ENCODE measurements at places on chromosomes 2 and 18.

DNA sequence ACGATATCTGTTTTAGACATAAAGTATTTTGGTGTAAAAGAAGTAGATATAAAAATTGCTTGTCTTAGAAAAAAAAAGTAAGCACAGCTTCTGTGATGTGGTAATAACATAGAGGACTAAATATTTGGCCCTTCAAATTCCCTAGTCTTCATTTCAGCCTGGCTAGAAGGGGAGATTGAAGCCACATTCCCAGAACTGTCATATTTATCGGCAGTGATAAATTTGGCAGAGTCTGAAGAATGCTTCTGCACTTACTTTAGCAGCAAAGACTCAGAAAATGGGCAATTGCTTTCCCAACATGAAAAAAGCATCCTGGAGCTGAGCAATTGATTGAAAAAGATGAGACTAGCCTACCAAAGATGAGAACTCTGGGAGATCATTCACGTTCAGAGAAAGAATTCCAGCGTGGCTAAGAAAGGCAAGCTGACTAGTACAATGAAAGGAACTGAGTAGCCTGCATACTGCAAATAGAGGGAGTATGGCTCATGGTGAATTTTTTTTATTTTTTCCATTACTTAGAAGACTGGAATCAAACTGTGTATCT, 278.7 kb upstream of the KLHL29 start:
- no peak for DNase-seq

GRCh38 chr2:140027320-140027719, 1247.1 kb upstream of the NXPH2 start:
- DNase-seq: no peak

DNA sequence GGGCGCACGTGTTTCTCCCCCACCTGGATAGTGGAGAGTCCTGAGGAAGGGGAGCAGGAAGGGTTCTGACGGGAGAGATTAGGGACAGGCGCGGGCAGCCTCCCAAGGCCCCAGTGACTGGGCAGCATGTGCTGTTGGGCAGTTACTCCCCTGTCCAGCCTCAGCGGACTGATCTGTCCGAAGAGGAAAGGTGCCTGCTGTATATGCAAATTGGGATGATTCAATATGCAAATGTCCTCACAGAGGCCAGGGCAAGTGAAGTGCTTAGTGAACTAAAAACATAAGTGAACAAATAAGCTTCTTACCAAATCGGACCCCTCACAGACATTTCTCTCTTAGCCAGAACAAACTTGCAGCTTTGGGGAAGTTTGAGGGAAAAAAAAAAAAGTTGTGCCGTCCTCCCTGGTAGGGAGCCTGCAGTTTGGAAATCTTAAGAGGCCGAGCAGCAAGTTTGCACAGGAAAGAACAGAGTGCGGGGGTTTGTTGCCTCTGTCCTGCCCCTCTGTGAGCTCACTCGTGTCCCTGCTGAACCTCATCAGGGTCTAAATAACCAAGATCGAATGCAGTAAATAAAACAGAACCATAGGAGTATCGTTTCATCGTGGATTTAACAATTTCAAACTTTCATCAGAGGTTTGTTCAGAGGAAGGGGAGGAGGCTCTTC, 141.4 kb downstream of the KCTD1 start:
- DNase-seq: no peak

DNA sequence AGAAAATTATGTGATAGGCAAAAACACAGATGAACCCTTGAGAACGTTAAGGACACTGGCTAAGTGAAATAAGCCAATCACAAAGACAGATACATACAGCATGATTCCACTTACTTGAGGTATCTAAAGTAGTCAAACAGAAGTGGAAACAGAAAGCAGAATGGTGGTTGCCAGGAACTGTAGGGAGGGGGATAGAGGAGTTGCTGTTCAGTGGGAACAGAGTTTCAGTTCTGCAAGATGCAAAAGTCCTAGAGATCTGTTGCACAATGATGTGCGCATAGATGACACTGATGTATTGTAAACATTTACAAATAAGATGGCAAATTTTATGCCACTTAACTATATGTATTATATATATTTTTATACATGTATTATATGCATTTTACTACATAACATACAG, 59.7 kb downstream of the POLE4 start:
- no peak for DNase-seq

- no peak for DNase-seq
Observed at GRCh38 chr2:84838434-84839145, 42.3 kb downstream of the TRABD2A start.

DNA sequence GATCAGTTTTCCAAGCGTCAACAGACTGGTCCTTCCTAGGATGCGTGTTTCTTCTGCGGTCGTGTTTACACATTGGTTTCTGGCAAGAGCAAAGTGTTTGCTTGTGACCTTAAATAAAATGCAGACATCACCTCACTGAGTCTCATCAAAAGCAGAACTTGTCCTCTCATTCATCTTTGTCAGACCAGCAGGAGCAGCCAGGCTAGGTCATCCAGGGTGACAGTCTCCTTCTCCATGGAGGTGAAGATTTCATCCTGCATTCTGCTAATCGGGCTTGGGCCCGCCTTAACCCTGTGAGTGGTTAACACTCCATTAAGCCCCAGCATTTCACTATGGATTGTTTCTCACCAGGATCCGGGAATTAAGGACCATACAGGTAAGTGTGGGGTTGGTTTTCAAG, 64.2 kb upstream of the PID1 start:
- no peak for DNase-seq

GRCh38 chr2:236107942-236108625, 60.1 kb downstream of the GBX2 start:
- no peak for DNase-seq

DNA sequence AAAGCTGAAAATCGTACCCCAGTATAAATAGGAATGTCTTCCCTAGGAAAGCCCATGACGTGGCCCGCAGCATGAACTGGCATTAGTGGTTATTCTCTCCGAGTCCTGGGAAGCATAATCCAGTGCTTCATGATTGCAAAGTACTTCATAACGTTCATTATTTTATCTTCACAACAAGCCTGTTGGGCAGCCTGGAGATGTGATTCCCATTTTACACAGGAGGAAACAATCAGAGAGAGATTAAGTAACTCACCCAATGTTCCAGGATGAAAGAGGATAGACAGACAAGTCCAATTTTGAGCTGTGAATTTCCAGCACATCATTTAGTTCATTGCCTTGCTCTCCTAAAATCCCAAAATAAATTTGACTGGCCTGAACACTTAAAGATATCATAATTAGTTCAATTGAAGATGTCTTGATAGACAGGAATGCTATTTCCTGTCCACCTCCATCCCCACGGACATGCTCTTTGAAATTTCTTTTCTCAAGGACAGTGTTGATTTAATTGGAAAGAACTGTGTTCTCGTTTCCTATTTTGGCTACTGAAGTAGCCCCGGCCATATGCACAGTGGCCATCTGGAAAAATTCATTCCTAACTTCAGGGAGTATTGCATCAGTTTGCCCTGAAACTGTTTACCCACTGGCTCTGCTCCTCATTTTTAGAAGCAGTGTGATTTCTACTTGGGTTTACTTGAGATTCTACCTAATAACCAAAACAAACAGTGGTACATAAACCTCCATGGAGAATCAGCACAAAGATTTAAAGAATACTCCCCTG, 93.9 kb downstream of the VWC2L start:
- no peak for DNase-seq

- no peak for DNase-seq
Observed at GRCh38 chr18:10926621-10927161, 222.7 kb downstream of the PIEZO2 start.

DNA sequence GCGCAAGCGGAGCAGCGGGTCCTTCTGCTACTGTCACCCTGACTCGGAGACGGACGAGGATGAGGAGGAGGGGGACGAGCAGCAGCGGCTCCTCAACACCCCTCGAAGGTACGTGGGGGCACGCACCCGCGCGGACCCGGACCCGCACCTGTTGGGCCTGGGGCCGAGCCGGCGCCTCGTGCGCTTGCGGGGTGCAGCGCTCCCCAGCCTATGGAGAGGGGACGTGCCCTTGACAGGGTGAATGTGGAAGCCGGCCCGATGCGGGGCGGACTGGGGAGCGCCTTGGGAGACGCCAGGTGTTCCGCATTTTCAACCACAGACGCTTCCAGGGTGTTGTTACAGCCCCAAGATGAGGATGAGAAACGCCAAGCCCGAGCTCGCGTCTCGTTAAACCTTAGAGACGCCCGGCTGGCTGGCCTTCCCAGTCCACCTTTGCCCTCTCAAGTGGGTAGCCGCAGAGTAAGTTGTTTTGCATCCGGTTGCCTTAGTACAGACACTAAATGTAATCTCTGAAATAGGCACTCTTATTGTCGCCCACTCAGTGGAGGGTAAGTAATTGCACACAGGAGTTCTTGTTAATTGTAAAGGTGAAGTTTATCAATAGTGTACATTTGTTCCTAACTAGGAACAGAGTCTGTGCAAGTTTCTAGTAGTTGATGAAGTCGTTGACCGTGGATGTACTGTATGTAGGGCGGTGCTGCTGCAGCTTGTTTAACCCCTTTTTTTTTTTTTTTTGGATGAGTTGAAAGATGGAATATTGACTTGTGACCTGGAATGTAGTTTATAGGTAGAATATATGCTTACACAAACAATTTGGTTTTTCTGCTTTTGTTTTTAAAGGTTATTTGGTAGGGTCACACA, 815 bp downstream of the GMCL1 start:
- peak; percentile 75 for DNase-seq

- no peak for DNase-seq
Observed at GRCh38 chr2:120779781-120780283, 44.2 kb downstream of the GLI2 start.

DNA sequence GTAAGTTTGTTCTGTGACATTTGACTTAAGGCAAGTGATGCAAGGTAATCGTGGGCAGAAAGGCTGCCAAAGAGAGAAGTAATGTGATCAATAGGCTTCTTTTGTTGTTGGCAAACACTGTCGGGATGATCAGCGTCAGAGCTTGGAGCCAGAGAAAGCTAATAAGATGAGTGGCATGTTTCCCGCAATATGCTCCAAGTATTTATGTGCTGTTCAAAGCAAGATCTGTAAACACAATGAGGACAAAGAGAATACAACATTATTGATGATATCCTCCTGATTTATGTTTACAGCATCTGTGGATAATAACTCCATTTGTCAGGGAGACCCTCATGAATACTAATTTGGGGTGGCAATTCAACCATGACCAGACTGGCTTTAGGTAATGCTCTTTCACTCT, 603.3 kb downstream of the TDRD15 start:
- no peak for DNase-seq

GRCh38 chr18:63882333-63883141, 5.0 kb upstream of the SERPINB2 start:
- DNase-seq: no peak

DNA sequence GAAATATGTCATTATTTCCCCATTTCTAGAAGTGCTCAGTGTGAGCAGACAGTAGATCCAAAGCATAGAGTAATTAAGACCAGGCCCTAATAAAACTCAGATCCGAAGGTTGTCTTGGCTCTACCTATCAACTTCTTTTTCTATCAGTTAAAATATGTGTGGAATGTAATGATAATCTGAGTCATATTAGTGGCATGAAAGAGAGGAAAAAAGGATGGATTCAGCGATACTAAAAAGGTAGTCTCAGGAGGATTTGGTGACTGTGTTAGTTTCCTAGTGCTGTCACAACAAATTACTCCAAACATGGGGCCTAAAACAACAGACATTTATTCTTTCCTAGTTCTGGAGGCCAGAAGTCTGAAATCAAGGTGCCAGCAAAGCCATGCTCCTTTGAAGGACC, 103.7 kb upstream of the NABP1 start:
- no peak for DNase-seq

All from CD4-positive, CD25-positive, alpha-beta regulatory T cell (primary cell).